Stimulated activated CD8-positive, alpha-beta memory T cell treated with anti-CD3 and anti-CD28 coated beads, Interleukin-7, amount 100 ng/mL, for 24 hours (primary cell): ENCODE measurements at places on chromosomes 2 and 18.

DNA sequence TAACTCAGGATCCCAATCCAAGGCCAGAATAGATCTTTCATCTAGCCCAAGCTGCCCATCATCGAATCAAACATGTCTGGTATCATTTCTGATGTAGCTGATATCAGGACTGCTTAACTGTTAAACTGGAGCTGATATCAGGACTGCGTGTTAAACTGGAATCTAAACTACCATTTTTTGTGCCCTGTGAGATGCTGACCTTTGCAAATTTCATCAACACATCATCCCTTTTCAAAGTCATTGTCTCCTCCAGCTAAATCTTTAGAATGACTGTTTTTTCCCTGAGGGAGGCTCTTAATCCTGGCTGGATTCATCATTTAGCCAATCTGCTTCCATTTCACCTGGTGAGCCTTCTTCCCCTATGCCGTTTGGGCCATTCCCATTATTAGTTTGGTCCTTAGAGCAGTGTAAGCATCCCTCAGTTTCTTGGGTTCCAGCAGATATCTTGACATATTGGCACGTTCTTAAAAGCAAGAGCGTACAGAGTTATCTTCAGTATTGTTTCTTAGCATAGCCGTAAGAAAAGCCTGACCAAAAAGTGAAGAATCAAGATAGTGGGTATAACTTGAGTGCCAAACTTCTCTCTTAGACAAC lies 12.3 kb downstream of the RPL31 start:
- DNase-seq: no peak

GRCh38 chr2:24920098-24920808 lies at the start of gene ADCY3:
Gene ADCY3, minus strand, starts transcription at chr2:24920237. Its CDS starts 1,250 bp downstream, at chr2:24918987.
- DNase-seq: no peak

GRCh38 chr18:148841-149240 lies 9.5 kb upstream of the USP14 start:
- DNase-seq: no peak

DNA sequence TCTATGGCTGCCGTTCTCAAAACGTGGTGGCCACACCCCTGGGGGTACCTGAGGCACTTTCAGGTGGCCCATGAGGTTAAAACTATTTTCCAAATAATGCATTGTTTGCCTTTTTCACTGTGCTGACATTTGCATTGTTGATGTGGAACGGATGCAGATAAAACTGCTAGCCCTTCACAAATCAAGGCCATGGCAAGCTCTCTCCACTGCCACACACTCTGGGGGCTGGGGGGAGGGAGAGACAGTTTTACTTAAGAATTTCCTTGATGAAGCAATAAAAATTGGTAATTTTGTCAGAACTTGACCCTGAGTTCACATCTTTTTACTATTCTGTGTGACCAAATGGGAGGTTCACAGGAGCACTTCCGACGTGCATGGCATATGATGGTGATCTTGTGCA lies 22.0 kb upstream of the TGIF1 start:
- DNase-seq: no peak

DNA sequence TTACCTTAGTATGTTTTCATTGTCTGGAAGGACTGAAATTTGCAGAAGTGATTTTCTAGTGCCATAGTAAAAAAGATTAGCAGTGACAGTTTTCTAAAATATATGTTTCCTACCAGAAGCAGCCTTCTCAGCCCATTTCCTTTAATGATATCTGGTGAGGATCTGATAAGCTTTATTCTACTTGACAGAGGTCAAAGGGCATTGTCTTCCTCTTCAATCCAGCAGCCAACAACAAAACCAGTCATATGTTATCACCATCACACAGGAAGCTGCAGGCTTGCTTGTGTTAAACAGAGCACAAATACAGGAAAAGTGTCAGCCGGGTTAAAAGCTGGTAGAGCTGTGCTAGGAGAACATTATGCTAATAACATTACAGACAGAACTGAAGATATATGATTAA lies 35.6 kb upstream of the ZSWIM2 start:
- DNase-seq: no peak

DNA sequence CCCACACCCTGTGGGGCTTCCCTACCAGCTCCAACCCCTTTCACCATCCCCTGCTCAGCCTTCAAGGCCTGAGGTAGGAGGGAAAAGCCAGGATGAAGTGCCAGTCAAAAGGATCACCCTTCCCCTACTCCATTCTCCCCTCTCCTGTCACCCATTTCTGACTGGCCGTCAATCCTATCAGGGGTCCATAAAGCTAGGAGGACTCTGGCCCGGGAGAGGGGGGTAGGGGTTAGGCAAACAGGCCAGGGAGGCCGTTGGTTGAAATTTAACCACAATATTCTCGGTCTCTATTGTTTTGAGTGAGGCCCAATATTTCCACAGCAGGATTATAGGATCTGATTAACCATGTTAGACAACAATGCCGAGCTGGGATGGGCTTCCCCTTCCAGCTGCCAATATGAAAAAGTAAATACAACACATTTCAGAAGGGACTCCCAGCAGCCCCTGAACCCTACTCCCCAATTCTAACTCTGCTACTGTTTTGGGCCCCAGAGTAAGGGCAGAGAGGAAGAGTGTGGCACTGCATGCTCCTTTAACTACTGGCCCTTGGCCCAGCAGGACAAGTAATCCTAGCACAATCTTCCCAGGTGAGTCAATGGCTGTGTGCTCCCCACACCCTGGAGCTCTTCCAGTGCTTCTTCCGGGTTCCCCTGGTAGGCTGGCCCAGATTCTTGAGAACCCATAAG lies 10.6 kb upstream of the IHH start:
- DNase-seq: no peak
